Gastrocnemius medialis (tissue), 4 donors: ENCODE measurements at places on chromosomes 4 and X. TPM values are rescaled to one million over a fixed set of nuclear protein-coding genes. Genes with fewer than 3 reads are reported as not detected.

- no peaks in the 10 kb centered on the region for H3K36me3 ChIP-seq
- H3K27ac ChIP-seq, result no peak overlapping the region
- H3K4me1 ChIP-seq, result no peaks in the 10 kb centered on the region
- no peak for DNase-seq
- H3K4me3 ChIP-seq, result no peak overlapping the region
Measured at GRCh38 chr4:80610845-80611677, 275.5 kb downstream of the CFAP299 start.

- no peaks in the 10 kb centered on the region for H3K36me3 ChIP-seq
- no peak overlapping the region for H3K27ac ChIP-seq
- DNase-seq, result no peak
- no peaks in the 10 kb centered on the region for H3K4me1 ChIP-seq
- H3K27me3 ChIP-seq, result no peaks in the 10 kb centered on the region
- H3K4me3 ChIP-seq, result no peak overlapping the region
Measured at GRCh38 chr4:28225050-28225449, 1364.4 kb downstream of the STIM2 start.

GRCh38 chrX:51395810-51396728, 63.4 kb downstream of the NUDT10 start:
- H3K4me1 ChIP-seq, result no peaks in the 10 kb centered on the region
- H3K27me3 ChIP-seq, result peaks cover 9% of the 10 kb centered on the region
- no peak overlapping the region for H3K27ac ChIP-seq
- no peak overlapping the region for H3K4me3 ChIP-seq
- DNase-seq, result no peak
- H3K36me3 ChIP-seq, result no peaks in the 10 kb centered on the region

DNA sequence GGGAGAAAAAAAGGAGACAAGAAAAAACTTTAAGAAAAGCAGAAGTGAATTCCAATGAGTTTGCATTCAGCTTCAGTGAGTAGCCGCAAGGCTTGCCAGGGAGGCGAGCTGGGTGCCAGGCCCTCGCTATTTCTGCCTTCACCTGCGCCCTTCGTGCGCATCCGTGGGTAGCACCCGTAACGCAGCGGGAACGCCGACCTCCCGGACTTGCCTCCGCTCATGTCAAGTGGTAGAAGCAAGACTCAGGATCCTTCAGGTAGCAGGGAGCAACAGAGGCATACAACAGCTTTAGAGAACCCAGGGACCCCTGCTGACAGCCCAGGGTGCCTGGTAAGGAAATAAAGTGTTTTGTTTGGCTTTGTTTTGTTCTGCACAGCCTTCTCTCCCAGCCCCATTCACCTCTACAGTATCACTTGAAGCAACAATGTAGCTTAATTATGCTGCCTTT, 140.0 kb upstream of the BCOR start:
- H3K36me3 ChIP-seq, result no peaks in the 10 kb centered on the region
- no peak overlapping the region for H3K27ac ChIP-seq
- H3K4me3 ChIP-seq, result no peak overlapping the region
- no peaks in the 10 kb centered on the region for H3K4me1 ChIP-seq
- DNase-seq, result no peak

Gene VEGFD
- 16.8 TPM for total RNA-seq

GRCh38 chr4:167524091-167524490, 289.8 kb upstream of the SPOCK3 start:
- H3K27me3 ChIP-seq, result no peaks in the 10 kb centered on the region
- H3K4me3 ChIP-seq, result no peak overlapping the region
- H3K36me3 ChIP-seq, result no peaks in the 10 kb centered on the region
- no peaks in the 10 kb centered on the region for H3K4me1 ChIP-seq
- no peak overlapping the region for H3K27ac ChIP-seq
